ENCODE measurements at places on chromosomes 6 and 20. TPM values are rescaled to one million over a fixed set of nuclear protein-coding genes. Genes with fewer than 3 reads are reported as not detected.

GRCh38 chr20:15227102-15227501 is 889.7 kb upstream of the FLRT3 start:
- no peaks in the 10 kb centered on the region for H3K36me3 ChIP-seq
- H3K27me3 ChIP-seq: no peaks in the 10 kb centered on the region
- H3K4me3 ChIP-seq: no peak overlapping the region
- DNase-seq: no peak
- H3K27ac ChIP-seq: no peak overlapping the region

GRCh38 chr6:139080255-139080920 is 51.8 kb downstream of the ABRACL start:
- H3K36me3 ChIP-seq: no peaks in the 10 kb centered on the region
- no peak overlapping the region for H3K4me3 ChIP-seq
- no peak overlapping the region for H3K27ac ChIP-seq
- no peak for DNase-seq
- H3K4me1 ChIP-seq: no peaks in the 10 kb centered on the region

- H3K27me3 ChIP-seq: no peaks in the 10 kb centered on the region
- H3K36me3 ChIP-seq: no peaks in the 10 kb centered on the region
- H3K27ac ChIP-seq: no peak overlapping the region
- no peaks in the 10 kb centered on the region for H3K4me1 ChIP-seq
- DNase-seq: no peak
Observed at GRCh38 chr6:167987396-167988153, 9.9 kb upstream of the KIF25 start.

GRCh38 chr20:20740541-20740940 is 28.1 kb upstream of the RALGAPA2 start:
- H3K27ac ChIP-seq: no peak overlapping the region
- H3K4me3 ChIP-seq: no peak overlapping the region
- no peaks in the 10 kb centered on the region for H3K36me3 ChIP-seq

- no peaks in the 10 kb centered on the region for H3K27me3 ChIP-seq
- H3K36me3 ChIP-seq: no peaks in the 10 kb centered on the region
- no peak overlapping the region for H3K27ac ChIP-seq
Observed at GRCh38 chr6:150272264-150272975, 96.4 kb upstream of the IYD start.

DNA sequence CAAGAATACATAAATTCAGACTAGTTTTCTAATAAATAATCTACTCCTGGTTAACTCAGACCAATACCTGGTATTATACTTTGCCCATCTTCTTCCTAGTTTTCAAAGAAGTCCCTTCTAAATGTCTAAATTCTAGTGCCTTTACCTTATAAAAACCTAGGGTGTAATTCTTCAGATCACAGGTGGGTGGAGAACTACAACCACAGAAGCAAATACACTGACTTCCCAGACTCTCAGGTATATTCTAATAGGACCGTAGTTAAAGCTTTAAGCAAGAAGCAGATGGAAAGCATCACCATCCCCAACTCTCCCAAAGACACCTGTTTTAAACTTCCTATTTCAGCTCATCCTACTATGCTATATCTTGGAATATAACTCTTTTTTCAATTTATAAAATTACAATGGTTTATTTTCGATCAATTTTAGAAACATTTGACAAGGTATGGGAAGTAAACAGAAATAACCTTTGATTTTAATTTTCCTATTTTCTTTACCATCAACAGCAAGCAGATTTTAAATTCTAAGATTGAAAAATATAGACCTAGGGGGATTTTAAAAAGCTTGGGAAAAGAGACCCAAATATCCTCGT is 15.8 kb downstream of the MAN1A1 start:
- DNase-seq: no peak
- no peaks in the 10 kb centered on the region for H3K36me3 ChIP-seq
- H3K4me3 ChIP-seq: no peak overlapping the region
- H3K4me1 ChIP-seq: peaks cover 26% of the 10 kb centered on the region
- no peak overlapping the region for H3K27ac ChIP-seq

GRCh38 chr6:16759646-16760515 is 1.4 kb downstream of the ATXN1 start:
- DNase-seq: peak; percentile 97
- peaks cover 56% of the 10 kb centered on the region for H3K4me1 ChIP-seq
- no peaks in the 10 kb centered on the region for H3K27me3 ChIP-seq
- peak overlapping the region; percentile 84 for H3K4me3 ChIP-seq
- peak overlapping the region; percentile 98 for H3K27ac ChIP-seq

- H3K4me1 ChIP-seq: no peaks in the 10 kb centered on the region
- no peak overlapping the region for H3K27ac ChIP-seq
- H3K4me3 ChIP-seq: no peak overlapping the region
- H3K36me3 ChIP-seq: no peaks in the 10 kb centered on the region
- no peaks in the 10 kb centered on the region for H3K27me3 ChIP-seq
Observed at GRCh38 chr6:91167846-91168245, 581.0 kb upstream of the MAP3K7 start.

DNA sequence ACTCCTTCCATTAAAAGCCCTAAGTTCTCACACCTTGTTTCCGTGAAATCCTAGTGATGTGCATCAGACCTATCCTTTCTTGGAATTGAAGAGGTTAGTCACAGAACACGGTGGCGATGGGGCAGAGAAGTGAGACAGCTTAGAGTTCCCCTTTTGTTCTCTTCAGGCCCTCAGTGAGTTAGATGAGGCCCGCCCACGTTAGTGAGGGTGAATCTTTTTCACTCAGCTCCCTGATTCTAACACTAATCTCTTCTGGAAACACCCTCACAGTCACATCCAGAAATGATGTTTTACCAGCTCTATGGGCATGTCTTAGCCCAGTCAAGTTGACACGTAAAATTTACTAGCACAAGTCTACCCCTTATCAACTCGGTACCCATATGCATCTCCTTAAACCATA is 172.7 kb upstream of the NOX3 start:
- no peak for DNase-seq
- H3K4me1 ChIP-seq: no peaks in the 10 kb centered on the region
- H3K36me3 ChIP-seq: no peaks in the 10 kb centered on the region
- no peaks in the 10 kb centered on the region for H3K27me3 ChIP-seq
- no peak overlapping the region for H3K27ac ChIP-seq

GRCh38 chr6:25851961-25852360 is 20.1 kb upstream of the SLC17A1 start:
- DNase-seq: no peak
- no peaks in the 10 kb centered on the region for H3K36me3 ChIP-seq
- H3K4me1 ChIP-seq: no peaks in the 10 kb centered on the region
- no peaks in the 10 kb centered on the region for H3K27me3 ChIP-seq

DNA sequence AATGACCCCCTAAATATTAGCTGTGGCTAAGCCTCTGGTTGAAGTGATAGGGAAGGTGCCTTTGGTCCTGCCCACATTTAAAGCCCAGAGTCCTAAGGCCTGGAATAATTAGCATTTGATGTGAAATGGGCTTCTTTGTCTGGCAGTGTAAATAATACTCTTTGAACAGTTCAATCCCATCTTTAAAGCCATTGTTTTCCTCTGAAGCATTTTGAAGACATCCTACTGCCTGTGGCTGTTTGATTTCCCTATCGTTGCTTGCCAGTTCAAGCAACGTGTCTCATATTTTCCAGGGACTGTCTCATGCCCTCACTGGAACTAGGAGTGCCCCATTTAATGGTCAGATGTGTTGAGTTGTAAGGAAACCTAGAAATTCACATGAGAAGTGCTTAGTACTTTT is 89.3 kb upstream of the BTN3A2 start:
- no peaks in the 10 kb centered on the region for H3K36me3 ChIP-seq
- no peak overlapping the region for H3K27ac ChIP-seq
- peaks cover 48% of the 10 kb centered on the region for H3K27me3 ChIP-seq

DNA sequence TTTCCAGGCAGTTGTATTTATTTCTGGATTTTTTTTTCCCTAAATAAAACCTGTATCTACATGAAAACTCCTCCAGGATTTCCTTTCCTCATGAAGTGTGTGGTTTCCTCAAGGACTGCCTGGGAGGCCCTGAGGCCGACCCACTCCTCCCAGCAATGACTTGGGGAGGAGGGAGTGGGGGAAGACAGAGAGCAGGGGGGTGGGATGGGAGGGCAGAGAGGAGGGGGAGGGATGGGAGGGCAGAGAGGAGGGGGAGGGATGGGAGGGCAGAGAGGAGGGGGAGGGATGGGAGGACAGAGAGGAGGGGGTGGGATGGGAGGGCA is 161.8 kb upstream of the AGPAT4 start:
- no peaks in the 10 kb centered on the region for H3K36me3 ChIP-seq
- H3K27me3 ChIP-seq: no peaks in the 10 kb centered on the region
- no peak overlapping the region for H3K4me3 ChIP-seq
- peaks cover 16% of the 10 kb centered on the region for H3K4me1 ChIP-seq

DNA sequence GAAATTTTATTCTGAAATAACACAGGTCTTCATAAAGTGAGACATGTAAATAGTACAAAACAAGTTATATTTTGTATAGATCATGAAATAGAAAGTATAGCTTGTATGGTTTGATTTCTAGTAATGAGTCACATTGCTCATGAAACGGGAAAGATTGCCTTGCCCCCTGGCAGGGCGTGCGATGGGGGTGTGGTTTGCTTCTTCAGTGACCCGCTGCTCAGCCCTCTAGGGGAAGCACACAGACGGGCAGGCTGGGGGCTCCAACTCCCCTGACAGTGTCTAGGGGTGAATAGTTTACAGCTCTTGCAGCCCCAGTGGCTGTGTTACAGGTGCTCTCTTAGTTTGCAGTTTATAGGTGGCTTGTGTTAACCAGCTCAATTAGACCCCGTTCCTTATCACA is 170.5 kb upstream of the RGS17 start:
- no peak for DNase-seq
- H3K4me3 ChIP-seq: no peak overlapping the region
- H3K27me3 ChIP-seq: no peaks in the 10 kb centered on the region
- no peaks in the 10 kb centered on the region for H3K4me1 ChIP-seq

GRCh38 chr6:6191476-6191875 is 129.0 kb downstream of the F13A1 start:
- no peak overlapping the region for H3K4me3 ChIP-seq
- DNase-seq: no peak
- no peaks in the 10 kb centered on the region for H3K4me1 ChIP-seq

NNAT gene
- 88.9 TPM for total RNA-seq

HSPA1B gene
- 104 TPM for total RNA-seq

HSF2 gene
- 22.4 TPM for total RNA-seq

SAMD3 gene
- 0.81 TPM for total RNA-seq

MCHR2 gene
- total RNA-seq: 0.36 TPM

FILIP1 gene
- 47.1 TPM for total RNA-seq

POM121L2 gene
- not detected for total RNA-seq

SERINC1 gene
- total RNA-seq: 256 TPM
